CD4-positive, alpha-beta T cell treated with Interleukin-12 subunit alpha and Interleukin-12 subunit beta, for 1 hour (primary cell): ENCODE measurements at places on chromosomes 2 and 18.

DNA sequence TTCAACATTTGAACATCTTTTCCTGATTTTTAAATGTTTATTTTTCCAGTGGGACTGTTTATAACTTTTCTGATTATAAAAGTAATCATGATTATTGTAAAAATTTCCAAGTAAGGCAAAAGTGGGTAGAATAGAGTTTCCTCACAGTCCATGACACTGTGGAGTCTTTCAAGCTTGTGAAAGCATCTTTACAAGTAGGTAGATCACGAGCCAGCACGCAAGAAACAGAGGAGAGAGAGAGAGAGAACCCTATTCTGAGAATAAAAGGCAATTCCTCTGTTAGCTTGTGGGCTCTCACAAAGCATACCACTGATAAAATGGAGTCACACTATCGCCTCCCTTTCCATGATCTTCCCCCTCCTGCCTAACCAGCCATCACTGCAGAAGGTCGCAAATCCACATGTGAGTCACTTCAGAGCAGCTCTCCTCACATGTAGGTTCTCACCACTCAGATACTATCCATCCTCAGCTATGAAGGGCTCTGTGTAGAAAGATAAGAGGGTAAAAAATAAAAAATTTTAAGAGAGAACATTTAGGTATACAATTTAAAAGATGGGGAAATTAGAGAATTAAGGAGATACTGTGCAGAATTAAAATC, 40.3 kb downstream of the AAK1 start:
- DNase-seq, result no peak

- no peak for DNase-seq
Measured at GRCh38 chr2:239916205-239917124, 108.7 kb downstream of the NDUFA10 start.

DNA sequence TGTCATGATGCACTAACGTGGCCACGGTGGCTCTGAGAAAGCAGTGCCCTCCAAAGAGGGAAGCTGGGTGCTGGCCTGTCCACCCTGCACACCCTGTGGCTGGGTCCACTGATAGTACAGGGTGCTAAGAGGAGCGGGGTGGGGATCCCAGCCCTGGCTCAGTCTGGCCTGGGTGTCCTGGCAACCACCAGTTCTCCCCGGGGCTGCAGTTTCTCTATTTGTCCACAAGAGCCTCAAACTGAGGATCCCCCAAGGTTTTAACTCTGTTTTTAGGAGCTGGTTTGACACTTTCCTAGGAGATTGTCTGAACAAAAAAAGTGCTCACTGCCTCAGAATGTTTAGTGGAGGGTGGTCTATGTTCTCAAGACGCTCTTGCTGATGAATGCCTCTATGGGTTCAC, 29.0 kb downstream of the EDAR start:
- no peak for DNase-seq

DNA sequence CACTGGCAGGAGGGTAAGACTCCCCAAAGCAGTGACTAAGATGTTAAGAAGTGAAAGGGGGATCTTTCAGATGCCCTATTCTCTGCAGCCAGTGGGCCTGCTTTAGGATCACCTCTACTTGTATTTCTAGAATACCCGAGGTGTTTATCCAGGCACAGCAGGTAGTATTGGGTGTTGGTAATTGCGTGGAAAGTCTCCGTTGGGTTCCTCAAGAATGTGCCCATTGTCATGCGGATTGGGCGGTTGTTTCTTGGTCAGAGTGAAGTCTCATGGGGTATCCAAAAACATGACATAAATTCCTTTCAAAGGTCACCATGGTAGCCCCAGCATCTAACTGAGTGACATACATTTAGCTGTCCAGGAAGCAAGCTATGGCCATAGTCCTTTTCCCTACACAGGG, 308.8 kb downstream of the RPIA start:
- DNase-seq, result no peak

DNA sequence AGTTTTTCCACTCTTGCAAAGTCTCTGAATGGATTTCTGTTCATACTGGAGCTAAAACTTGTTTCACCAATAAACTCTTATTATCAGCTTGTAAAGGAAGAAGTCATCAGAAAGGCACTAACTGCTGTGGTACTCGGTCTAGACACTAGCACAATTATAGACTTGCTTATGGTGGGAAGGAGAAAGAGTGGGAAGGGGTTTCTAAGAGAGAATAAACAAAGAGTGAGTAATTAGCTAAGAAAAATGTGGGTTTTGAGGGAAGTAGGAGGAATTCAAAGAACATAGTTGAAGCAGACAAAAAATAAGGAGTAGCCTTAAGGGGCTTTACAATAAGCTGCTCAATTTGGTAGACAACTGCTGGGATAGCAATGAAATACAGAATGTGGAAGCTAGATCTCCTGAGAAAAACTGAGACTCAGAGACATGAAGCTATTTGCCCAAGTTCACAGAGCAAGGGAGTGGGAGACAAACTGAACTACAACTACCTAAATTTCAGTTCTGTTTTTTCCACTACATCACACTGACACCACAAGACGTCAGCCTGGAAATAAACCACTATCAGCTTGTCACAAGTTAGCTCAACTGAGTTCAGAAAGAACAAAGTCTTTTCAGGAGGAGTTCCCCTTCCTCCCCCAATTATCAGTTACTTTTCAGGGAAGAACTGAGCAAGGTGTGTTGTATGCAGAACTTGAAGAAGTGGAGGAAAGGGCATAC, 59.7 kb downstream of the MAP4K3 start:
- no peak for DNase-seq

DNA sequence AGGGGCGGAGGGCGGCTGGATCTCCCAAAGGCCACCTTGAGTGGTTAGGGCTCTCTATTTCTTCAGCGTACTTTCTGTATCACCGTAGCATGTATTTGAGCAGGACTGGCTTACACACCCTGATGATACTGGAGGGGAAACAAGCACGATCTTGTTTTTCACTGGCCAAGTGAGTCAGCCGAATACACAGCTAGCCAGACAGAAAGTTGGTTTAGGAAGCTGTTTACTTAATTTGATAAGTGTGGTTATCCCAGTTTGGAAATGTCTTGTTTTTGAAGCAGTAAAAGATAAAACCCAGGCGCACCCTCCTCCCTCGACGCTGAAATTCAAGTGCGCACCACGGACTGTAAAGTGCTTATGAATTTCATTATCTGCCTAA, 582 bp downstream of the RIOK3 start:
- DNase-seq, result no peak

GRCh38 chr2:232681527-232681926, 15.6 kb upstream of the GIGYF2 start:
- DNase-seq, result no peak

DNA sequence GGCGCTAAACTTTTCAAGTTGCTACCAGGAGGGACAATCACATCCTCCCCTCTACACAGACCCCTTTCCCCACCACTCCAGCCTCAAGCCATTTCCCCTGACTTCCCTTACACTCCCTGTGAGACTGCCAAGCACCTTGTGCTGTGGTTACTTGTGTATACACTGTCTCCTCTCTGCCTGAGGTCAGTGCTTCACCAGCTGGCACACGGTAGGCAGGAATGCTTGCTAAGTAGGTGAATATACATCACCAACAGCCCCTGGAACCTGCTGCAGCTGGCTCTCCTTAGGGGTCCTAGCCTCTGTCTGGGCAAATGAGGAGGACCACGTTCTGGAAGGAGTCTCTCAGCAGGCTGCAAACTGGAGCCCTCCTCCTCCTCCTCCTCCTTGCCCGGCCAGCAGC, 38.3 kb upstream of the ACAA2 start:
- no peak for DNase-seq

DNA sequence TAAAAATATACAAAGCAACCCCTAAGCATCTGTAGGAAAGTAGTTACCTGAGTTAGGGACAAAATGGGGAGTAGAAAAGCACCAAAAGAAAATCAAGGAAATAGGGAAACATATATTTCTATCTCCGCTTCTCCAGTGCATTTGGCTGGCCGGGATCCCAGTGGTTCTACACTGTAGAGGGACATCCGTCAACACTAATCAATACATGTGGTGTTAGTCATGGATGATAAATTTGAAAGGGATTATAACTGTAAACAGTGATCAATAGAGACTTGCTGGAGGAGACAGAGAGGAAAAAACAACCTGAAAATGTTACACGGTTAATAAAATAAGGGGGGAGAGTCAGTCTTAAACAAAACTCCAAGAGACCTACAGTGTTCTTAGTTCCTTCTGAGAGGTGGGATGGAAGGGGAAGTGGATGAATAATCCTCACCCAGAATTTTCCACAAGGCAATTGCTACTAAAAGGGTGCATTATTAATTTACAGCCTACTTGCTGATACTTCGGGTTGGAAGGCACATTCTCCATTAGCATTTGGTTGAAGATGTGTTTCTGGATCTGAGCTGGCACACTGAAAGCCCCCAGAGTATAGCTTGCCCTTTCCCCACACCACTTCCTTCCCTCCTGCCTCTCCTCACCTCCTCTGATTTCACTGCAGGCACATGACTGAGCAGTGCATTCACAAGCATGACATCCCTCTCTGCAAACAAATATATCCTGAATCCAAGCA, 530.0 kb downstream of the BCL11A start:
- no peak for DNase-seq

- DNase-seq, result no peak
Measured at GRCh38 chr18:11989966-11990380, 8.7 kb downstream of the IMPA2 start.

DNA sequence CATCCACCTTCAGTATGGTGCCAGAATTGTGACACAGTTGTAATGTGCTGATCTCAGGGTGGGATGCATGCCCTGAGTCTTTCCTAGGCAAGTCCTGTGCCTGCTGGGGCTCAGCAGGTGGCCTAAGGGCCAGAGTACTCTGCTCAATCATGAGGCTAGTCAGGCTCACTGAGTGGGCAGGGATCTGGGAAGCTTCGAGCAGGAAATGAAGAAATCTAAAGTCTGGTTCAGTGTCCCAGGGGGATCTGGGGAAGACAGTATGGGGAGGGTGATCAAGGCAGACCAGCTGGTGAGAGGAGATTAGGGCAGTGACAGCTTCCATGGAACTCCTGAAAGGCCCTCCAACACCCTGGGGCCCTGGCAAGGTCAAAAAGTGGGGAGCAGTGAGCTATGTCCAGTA, 8.9 kb upstream of the ANKRD29 start:
- no peak for DNase-seq

- no peak for DNase-seq
Measured at GRCh38 chr2:204726831-204727230, 181.6 kb downstream of the PARD3B start.

DNA sequence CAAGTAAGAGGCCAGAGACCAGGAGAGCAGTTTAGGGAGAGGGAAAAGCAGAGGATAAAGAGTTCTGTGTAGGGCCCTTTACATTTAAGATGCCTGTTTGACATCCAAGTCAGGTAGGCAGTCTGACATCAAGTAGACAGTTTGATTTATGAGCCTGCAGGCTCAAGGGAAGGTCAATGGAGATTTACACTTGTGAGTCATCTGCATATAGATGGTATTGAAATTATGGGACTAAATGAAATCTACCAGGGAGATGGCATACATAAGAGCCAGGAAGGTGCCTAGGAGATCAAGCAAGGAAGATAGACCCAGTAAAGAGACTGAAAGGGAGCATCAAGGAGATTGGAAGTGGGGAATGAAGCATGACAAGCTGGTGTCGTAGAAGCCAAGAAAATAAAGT, 212.4 kb upstream of the PKDCC start:
- no peak for DNase-seq

DNA sequence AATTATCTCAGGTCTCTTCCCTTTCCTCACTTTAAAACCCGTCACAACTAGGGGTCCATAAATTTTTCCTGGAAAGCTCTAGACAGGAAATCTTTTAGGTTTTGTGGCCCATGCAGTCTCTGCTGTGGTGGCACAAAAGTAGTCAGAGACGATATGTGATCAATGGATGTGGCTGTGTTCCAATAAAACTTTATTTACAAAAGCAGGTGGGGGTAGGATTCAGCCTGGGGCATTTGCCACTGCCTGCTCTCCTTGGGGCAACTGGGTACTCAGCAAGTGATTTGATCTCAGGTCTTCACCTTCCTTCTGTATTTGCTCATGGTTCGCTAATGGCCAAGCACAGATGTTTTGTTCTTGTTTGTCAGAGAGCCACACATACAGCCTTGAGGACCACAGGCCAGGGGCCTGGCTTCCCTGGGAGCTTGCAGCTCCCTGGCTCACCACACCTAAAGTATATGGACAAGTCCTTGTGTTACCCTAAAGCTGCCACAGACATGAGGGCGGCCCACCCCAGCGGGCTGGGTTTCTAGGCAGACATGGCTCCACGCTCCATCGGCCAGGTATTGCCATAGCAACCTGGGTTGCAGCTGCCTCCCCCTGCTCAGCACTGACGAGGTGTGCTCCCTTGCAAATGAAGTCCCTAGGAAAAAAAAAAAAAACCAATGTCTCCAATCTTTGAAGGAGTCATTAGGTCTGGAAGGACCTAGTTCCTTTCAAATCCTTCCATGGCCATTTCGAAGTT, 89.7 kb upstream of the YWHAQ start:
- no peak for DNase-seq

DNA sequence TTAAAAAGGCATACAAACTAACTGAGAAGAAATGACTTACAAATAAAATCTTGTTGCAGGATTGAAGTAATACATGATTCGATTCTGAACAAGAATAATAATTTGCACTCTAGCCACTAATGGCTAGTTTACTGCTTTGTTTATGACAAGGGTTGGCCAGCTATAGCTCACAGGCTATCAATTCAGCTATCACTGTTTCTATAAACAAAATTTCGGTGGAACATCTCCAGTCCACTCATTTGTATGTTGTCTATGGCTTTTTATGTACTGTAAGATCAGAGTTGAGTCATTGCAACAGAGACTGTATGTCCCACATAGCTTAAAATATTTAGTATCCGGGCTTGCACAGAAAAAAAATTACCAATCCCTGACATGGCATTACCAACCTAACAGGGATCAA, 543.7 kb upstream of the CNTNAP5 start:
- DNase-seq, result no peak

GRCh38 chr2:176582990-176583481, 313.8 kb downstream of the MTX2 start:
- no peak for DNase-seq

DNA sequence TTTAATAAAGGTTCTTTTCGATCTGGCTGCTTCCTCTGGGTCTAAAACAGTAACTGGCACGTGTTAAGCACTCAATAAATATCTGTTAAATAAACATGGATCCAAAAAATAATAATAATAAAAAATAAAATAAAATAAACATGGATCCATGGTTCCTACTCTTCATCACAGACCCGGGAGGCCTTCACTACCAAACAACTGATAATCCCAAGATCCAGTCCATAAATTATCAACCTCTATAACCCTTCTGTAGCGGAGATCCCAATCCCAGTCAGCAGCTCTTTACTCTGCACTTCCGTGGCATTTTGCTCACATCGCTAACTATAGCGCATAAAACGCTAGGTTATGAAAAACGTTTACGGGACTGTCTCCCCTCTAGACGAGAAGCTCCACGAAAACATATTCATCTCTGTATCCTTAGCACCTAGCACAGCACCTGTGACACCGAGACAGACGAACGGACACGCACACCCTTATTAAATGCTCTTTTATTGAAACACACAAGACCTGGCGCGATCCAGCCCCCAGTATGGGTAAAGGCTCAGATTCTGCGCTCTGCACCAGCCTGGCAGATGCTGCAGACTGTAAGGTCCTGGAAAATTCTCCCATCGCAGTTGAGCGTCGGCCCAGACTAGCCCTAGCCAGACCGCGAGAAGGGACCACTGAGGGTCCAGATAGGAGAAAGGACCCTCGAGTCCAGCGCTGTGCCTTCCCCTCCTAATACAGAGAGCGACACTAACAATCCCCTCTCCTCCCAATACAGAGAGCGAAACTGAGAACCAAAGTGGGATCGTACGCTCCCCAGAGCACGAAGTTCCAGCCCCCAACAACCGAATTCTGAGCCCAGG, 770 bp downstream of the NBAS start:
- no peak for DNase-seq
